ENCODE measurements at places on chromosomes 16 and 17.

- peak; percentile 65 for DNase-seq
Observed at GRCh38 chr16:17070882-17071592, 399.7 kb downstream of the XYLT1 start.

DNA sequence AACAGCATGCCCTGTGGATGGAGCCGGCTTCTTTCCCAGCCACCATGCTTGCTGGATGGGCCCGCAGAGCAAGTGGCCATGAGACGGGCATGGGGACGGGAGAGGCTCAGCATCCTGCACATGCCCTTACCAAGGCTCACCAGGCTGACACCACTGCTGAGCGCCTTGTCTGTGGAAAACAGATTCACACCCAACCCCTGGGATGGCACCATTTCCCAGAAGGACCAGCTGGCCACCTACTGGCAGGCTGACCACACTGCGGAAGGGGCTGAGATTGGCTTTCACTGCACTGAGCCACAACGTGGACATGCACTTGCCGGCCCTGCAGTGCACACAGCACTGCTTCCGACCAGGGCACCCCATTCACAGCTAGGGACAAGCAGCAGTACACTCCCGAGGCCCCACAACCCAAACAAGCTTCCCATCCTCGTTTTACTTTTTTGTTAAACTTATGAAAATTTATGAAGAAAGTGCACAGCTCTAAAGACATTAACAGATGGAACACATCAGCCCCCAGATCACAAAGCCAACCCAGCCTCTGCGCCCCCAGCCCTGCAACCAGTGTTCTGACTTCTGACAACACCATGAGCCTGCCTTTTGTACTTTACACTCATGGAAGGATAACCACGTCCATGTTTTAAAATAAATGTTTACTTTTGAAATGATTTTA is 13.9 kb upstream of the KRTAP17-1 start:
- DNase-seq = no peak

DNA sequence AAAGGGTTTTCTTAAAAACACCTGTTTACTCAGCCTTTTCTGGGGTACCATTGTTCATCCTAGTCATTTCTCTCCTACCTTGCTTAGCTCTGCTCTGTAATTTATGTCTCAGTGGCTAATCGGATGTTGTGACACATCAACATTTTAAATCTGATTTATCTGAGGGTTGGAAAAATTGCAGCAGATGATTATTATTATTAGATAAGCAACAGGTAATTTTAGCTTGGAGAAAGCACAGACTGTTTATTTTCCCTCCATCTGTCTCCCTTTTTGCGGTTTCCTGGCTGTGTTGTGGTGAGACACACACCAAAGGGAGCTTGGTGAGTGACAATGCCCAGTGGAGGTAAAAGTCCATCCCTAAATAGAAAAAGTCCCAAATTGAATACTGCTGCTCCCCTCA is 389.9 kb downstream of the UTP18 start:
- no peak for DNase-seq

- no peak for DNase-seq
Observed at GRCh38 chr17:30238387-30239088, 3.0 kb upstream of the SLC6A4 start.

- DNase-seq = no peak
Observed at GRCh38 chr17:42704837-42705494, 22.6 kb downstream of the CNTNAP1 start.

DNA sequence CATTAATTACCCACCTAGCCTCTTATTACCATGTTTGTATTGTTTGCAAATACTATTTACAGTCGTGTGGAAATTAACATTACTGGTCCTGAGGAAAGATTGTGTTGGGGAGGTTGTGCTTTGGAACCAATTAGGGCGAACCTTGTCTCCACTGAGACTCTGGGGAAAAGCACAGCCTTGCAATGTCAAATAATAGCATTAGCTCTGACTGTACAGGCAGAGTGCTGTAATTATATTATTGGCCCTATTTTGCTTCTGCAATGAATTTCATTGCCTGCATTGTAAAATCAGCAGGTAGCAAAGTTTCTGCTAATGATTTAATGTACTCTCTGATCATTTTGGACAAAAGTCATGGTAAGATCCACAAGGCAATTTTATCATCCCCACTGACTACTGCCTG is 97.0 kb downstream of the WWOX start:
- DNase-seq = no peak

- no peak for DNase-seq
Observed at GRCh38 chr17:71349908-71350600, 770.8 kb upstream of the SOX9 start.

DNA sequence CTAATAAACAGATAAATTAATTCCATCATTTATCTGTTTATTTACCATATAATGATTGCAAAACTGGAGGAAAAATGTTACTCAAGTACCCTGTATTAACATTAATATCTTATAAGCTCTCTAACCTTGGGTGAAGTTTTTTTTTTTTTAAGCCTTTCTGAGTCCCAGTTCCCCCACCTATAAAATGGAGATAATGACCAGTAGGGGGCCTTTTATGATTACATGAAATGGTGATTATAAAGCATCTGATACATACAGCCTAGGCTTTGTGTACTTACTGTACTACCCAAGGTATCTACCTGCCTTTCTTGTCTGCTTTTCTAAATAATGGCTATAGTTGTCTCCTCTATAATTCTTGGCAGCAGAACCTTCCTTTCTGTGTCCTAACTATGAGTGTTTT is 22.6 kb downstream of the LRRC36 start:
- DNase-seq = no peak

DNA sequence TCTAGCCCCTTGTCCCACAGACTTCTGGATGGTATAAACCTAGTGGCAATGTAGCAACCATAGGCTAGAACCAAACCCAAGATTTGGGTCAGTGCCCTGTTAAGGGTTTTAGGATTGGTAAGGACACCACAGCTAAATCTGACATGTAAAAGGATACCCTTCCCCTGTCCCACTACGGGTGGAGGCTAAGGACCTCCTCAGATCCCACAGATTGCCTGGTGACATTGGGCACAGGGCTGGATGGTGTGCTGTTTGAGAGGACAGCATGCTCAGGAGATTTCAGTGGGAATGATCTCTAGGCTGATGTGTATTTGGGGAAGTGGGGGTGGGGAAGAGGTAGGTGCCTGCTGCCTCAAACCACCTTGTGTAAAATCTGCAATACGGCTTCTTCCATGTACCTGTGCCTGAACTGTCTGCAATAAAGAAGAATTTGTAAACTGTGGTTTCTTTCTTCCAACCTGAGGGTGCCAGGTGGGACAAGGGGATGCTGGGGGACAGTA is 671 bp upstream of the EDC4 start:
- DNase-seq = no peak

DNA sequence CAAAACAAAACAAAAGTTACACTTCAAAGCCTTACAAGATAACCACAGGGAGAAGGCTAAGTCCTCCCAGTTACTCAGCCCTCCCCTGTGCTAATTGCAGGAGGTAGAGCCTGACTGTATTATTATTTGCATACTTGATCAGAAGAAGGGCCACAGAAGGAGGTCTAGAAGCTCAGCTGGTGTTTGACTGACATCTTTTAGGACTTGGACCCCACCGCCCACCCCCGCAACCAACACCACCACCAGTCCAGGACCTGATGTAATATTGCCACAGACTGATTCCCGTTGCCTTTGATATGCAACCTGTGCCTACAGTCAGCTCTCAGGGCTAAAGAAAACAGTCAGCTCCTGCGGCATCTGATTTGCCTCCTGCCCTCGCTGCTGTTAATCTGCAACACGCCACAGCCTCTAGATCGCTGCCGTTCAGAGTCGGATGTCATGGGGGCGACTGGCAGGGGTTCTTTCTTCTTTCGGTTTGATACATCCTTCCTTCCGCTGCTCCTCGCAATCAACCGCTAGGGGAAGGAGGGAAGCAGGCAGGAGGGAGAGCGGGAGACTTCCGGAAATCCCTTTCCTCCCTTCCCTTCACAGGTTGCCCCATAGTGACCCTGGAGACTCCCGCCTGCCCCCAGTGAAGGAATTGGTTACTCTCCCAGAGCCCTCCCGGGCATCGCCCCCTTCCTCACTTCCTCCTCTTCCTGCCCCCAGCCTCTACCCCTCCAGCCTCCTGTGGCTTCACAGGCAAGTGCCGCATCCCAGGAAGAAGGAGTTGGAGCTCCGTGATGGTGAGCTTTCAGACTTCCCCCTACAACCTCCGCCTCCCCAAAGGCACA is 90.5 kb upstream of the SOX9 start:
- no peak for DNase-seq

DNA sequence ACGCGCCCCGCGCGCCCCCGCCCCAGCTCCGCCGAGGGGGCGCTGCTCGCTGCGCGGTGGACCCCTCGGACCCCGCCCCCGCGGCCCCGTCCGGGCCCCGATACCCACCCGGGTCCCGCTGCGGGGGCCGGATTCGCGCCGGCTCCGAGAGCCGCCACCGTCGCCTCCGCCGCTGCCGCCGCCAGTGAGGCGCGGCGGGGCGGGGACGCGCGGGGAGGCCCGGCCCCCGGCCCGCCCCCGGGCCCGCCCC is at the start of gene TBC1D16:
Gene TBC1D16, minus strand, starts transcription at position 186 of the 250 bp plus-strand sequence. CDS start 22,325 bp downstream, outside the sequence.
- no peak for DNase-seq

- no peak for DNase-seq
Observed at GRCh38 chr17:81578561-81579225, 26.5 kb upstream of the FAAP100 start.

- no peak for DNase-seq
Observed at GRCh38 chr17:72136692-72137091, 15.9 kb downstream of the SOX9 start.

DNA sequence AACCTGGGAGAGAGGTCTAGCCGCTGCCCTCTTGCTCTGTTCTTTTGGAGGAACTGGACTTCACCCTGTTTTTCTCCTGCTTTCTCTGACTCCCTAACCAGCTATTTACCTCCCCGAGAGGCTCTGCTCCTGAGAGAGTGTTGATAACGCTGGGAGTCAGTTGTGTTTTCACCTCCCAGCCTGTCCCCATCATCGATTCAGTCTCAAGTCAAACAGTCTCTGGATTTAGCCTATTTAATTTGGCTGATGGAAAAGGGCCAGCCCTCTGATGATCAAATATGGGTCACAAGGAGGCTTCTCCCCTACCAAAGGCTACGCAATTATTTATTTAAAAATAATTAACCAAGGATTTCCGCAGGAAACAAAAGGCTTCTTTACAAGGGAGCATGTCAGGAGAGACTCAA is 31.8 kb downstream of the HNF1B start:
- no peak for DNase-seq

GRCh38 chr16:12092544-12092921 is 116.0 kb downstream of the SNX29 start:
- DNase-seq = no peak

DNA sequence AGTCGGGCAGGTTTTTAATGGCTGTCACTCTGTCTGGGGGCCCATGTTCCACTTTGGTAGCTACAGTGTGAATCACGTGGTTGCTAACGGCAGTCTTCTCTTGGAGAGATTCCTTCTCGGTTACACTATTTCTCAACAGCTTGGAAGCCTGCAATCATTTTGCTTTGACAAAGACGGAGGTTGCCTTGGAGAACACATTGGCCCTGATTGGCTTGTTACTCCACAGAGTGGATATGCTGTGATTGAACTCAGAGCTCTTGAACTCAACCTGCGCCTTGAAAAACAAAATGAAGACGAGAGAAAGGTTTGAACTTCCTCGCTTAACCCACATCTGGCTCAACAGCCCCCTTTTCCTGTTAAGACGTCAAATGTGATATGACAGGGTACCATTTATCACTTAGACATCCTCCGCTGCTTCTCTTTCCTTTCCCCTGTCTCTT is 218.9 kb downstream of the MAF start:
- no peak for DNase-seq

GRCh38 chr17:81044764-81045589 is 10.0 kb downstream of the BAIAP2 start:
- DNase-seq = no peak

DNA sequence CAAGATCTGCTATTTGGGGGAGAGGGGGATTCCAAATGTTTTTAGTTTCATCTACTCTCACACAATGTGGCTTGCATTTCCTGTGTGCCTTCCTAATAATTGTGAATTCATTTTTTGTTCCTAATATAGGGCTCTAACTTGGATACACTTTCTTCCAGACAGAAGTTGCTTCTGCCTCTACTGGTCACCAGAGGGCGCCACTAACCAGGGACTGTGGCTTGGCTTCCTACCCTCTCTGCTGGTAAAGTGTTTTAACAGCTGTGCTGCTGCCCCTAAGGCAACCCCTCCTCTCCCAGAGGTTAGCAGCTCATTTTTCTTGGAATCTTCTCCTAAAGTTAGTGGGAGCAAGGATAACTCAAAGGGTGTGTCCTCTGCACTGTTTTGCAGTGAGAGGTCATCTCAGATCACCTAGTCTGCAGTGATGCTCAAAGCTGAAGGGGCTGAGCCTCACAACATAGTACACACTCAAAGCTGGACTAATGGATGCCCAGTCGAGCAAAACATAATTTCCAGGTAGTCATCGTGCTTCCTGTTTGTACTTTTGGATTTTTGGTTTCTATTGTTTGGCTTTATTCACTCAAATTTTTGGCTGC is 5.0 kb upstream of the PRSS54 start:
- no peak for DNase-seq

- DNase-seq = no peak
Observed at GRCh38 chr17:43962479-43962878, 8.7 kb upstream of the PYY start.

- DNase-seq = no peak
Observed at GRCh38 chr16:31785126-31785525, 88.5 kb upstream of the ZNF267 start.

DNA sequence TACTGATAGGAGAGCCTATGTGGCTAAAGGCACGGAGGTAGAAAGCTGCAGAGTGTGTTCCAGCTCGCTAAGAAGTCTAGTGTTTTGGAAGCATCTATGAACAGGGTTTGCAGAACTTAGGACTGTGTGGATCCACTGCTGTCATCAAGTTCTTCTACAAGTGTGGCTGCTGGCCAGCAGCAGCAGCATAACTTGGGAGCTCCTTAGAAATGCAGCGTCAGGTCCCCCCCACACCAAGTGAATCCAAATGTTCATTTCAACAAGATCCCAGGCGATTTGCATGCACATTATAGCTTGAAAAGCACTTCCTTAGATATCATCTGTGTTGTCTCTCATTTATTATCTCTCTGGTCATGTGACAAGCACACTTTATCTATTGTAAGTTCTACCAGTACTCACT is 131.9 kb upstream of the SHISA6 start:
- no peak for DNase-seq
